ENCODE measurements at places on chromosomes 5 and 9.
A peak's percentile ranks its signal among the peaks of the same experiment; 100 is the strongest.

DNA sequence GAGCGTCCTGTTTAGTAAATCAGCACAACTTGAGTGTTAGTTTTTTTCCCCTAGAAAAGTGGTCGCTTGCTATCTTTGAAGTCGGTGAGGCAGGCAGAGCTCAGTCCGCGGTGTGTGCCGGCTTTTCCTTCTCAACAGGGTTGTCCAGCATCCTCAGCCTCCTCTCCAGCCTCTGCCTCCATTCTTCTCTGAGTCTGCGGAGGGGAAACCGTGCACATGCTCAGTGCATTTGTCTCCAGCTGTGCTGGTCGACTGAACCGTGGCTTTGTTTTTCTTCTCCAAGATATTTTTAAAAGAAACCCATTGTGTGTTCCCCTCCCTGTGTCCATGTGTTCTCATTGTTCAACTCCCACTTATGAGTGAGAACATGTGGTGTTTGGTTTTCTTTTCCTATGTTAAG, 25.3 kb downstream of the FAM240B start:
- DNase-seq: no peak

DNA sequence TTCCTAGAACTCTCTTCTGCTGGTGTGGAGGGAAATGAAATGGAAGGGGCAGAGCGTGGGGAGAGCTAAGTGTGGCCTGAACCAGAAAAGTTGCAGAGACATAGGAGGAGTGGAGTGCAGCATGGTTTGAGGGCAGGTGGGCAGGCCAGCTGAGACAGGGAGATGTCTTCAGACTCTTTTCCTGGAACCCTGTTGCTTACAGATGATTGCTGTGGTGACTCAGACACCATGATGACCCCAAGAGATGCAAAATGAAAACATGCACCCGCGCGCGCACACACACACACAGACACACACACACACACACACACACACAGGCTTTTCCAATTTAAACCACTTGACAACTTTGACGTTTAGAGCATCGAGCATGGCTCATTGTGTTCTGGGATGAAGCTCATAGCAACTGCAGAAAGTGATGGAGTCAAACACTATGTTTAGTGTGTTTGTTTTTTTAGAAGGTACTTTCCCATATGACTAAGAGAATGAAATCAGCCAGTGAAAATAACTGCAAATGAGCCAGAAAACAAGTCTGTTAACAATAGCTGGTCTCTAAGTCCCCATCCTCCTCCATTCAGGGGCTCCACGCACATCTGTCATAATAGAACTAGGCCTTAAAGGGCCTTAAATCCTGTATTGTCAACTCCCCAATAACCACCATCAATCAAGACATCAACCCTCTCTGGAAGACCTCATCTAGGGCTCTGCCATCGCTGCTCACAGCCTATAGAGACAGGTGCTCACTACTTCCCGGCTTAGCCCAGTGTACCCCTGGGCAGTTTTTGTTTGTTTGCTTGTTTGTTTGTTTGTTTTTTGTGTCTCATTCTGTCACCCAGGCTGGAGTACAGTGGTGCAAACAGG, 9.6 kb downstream of the TMOD1 start:
- no peak for DNase-seq

DNA sequence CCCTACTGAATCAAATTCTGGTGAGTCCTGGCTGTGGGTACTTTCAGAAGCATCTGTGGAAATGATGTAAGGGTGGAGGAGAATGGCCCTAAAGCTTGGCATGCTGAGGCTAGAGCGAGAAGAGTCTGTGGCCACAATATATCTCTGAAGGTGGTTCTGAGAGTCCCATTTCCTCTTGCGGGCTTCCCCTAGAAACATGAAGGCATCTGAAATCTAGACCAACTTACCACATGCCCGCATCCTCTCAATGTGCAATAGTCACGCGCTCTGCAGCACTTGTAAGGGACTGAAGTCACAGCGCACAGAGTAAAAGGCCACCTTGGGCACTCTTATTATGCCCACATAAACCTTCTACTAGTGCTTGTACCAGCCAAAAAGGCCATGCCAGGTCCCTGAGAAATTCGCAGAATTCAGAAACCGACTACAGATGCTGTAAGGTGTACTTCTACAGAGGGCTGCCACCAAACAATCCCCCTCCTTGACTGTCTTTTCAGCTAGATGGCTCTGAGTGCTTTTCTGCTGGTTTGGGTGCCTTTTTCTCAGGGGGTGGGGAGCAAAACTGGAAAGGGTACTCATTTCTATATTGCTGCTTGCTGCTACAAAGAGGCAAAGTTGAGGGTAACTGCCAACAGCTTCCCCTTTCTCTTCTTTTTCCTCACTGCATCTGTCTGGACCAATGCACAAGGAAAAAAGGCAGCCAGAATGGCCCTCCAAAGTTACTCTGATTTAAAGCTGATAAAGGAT, 107.3 kb downstream of the ZDHHC21 start:
- DNase-seq: no peak

- no peak for DNase-seq
These were observed 214.4 kb upstream of the PAPPA start for GRCh38 chr9:115939065-115939765.

DNA sequence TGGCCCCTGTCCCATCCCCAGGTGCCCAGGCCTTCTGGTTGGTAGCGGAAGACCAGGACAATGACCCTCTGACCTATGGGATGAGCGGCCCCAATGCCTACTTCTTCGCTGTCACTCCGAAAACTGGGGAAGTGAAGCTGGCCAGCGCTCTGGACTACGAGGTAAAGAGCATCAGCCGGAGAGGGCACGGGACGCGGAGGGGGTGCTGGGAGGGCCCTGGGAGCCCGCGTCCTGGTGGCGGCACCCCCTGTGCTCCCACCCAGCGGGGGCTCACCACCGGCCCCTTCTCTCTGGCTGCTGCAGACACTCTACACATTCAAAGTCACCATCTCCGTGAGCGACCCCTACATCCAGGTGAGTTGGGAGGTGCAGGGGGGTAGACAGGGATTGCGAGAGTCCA, 19.5 kb downstream of the CDHR2 start:
- no peak for DNase-seq

- no peak for DNase-seq
These were observed 209.8 kb downstream of the TLE1 start for GRCh38 chr9:81479573-81479972.

DNA sequence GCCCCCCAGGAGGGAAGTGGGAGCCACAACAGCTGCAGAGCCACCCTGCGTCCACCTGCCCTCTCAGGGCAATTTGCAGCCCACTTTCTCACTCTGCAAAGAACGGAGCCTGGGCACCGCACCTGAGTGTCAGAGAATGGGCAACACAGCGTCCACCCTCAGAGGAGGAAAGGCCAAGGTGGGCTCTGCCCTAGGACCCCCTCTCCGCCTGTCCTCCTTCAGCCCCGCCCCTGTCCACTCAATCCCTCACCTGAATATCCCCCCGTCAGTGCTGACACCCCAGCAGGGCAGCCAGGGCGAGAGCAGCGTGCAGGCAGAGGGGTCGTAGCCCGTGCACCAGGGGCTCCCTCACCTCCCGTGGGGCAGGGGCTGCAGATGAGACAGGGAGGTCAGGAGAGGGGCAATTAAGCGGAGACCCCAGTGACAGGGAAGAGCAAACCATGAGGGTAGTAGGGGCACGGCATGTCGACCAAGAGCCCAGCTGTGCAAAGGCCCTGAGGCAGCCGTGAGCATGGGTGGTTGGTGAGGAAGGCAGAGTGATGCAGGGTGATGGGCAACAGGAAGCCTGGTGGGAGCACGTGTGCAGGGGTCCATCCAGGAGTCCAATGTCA, 140.3 kb downstream of the OLFM1 start:
- DNase-seq: no peak

GRCh38 chr9:114696814-114697544, 15.0 kb upstream of the TEX48 start:
- no peak for DNase-seq

DNA sequence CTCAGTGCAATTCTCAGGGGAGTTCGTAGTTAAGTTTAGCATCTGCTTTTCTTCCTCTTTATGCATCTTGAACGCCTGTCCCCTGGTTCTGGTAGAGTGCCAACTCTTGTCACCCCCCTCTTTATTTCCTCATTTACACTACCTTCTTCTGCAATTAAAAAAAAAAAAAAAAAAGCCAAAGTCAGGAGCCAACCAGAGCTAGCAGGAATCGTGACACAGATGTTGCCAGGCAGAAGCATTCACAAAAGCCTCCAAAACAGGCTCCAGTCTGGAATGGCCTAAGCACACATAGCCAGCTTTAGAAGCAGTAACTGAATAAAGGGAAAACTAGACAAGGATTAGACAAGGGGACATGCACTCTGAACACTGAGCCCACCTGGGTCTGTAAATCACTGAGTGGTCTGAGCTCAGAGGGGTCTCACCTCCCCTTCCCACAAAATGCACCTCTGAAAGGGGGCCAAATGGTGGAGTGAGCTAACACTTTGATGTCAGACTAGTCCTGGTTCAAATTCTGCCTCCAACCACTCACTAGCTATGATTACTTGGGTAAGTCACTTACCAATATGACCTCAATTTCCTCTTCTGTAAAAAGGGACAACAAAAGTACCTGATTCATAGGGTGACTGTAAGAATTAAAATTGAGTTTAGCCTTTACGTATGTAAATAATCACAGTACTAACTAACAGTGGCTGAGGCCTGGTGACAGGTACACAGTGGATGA, 2.0 kb downstream of the CD74 start:
- DNase-seq: peak; percentile 57

GRCh38 chr9:69885474-69885929, 64.9 kb downstream of the CFAP95 start:
- DNase-seq: no peak

GRCh38 chr9:109143881-109144562, 23.0 kb downstream of the FRRS1L start:
- DNase-seq: no peak

- peak; percentile 34 for DNase-seq
These were observed 25.0 kb downstream of the SGTB start for GRCh38 chr5:65696892-65697291.

DNA sequence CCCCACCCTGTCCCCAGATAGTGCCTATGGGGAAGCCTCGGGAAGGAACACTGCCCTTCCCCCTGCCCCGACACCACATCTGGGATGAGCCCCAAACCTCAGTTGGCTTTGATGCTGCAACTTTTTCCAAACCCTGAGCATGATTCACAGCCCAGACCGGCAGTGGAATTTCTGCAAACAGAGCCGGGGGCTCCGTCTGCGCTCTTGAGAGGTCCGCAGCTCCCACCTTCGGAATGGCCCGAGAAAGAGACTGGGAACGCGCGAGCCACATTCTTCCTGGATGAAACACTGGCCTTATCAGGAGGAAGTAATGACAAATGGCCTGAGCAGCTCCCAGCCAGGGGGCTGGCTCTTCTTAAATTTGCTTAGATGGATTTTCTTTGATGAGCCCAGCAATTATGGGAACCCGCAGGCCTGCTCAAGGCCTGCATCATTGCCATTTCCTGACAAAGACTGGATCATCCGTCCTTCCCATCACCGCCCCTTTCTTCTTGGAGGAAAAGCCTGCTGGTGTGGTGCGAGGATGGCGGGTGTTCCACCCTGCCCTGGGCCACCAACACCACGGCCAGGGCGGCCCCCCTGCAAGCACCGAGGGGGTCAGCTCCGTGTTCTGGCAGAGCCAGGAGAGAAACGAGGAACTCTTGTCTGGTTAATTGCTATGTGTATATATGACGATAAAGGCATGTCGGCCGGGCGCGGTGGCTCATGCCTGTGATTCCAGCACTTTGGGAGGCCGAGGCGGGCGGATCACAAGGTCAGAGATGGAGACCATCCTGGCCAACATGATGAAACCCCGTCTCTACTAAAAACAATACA, 38.8 kb upstream of the COL5A1 start:
- no peak for DNase-seq

- no peak for DNase-seq
These were observed 10.2 kb downstream of the BTNL8 start for GRCh38 chr5:180908998-180909731.

GRCh38 chr5:169945831-169946261, 34.4 kb downstream of the INSYN2B start:
- DNase-seq: no peak

DNA sequence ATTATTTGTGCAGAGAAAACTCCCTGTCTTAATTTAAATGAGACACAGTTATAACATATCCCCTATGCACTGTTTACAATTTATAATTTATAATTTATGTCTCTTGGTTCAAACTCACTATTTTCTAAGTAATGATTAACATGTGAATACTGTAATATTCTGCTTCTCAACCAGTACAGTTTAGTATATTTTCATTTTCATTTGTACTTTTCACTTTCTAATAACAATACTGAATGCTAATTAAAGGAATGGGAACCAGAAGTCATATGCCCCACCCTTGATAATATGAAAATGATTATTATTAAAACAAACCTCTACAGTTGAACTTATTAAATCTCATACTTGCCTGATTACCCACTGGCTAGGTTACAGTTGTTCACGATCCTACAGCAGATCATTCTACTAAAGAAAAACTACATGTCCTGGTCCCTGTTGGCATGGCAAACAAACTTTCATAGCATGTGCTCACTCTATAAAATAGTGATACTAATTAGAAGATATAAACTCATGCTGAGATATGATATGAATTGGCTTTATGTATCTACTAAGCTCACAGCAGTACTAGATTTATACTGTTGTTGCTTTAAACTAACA, 66.4 kb downstream of the POU5F2 start:
- no peak for DNase-seq

GRCh38 chr9:69549310-69550202, 122.6 kb downstream of the APBA1 start:
- DNase-seq: no peak

- no peak for DNase-seq
These were observed 31.3 kb downstream of the USP20 start for GRCh38 chr9:129866394-129867135.

DNA sequence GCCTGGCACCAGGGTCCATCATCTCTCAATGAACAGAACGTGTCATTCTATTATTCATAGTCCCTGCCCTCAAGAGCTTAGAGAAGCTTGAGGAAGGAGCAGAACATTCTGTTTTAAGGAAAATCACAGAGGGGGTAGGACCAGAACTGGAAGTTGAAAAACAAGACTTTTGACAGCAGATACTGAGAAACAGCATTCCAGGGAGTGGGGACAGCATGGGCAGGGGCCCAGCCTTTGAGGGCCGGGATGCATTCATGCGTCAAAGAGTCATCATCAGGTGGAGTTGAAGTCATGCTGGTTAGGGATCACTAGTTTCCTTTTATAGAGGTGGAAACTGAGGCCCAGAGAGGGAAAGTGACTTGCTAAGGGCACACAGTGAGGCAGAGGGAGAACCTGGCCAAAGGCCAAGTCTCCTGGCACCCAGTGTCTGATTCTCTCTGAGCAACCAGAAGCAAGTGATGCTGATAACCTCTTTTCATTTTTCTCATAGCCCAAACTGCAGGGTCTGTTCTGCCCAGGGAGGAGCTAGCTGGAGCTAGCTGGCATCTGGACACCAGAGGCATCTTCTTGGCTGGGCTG, 41.5 kb upstream of the STXBP1 start:
- DNase-seq: no peak

Measured in NCI-H446 treated with DMSO at 0.1 percent for 48 hours (cell line).